IPS-NIHi11 (cell line): ENCODE measurements at places on chromosomes 1 and 21.

- no peak for DNase-seq
Measured at GRCh38 chr1:226671277-226671676, 67.8 kb downstream of the ITPKB start.

- no peak for DNase-seq
Measured at GRCh38 chr1:19776287-19776686, 23.4 kb downstream of the TMCO4 start.

DNA sequence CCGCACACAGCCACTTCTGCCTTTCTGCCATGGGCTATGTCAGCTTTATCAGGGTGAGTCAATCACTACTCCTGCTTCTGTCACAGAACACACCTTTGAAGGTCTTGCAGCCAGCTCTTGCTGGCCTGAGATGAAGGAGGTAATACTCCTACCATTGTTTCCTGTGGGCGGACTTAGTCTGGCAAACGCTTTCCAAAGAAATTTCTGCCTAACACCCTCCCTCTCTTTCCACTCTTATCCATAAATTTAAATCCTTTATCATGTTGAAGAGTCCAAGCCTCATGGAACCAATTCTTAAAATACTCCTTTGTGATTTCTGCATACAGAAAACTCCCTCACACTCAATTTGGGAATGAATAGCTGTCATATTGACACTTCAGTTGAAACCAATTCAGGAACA lies 633.1 kb upstream of the CHRM3 start:
- DNase-seq, result peak; percentile 28

DNA sequence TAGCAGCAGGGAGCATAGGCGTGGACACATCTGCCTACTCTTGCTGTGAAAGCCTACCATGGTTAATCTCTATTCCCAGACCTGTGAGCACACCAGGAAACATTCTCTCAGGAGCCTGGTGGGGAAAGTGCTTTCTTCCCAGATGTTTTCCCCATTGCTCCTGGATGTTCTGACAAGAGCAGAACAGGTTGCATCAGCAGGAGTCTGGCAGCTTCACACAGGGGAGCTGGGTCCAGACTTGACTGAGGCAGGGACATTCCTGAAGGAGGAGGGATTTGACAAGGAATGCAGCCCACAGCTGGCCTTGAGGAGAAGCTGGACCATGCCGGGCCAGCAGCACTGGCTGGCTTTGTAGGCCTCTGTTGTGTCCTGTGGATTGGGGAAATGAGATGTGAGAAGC lies 21.0 kb upstream of the ARTN start:
- DNase-seq, result peak; percentile 64

GRCh38 chr1:154729031-154729442 lies 121.1 kb upstream of the ADAR start:
- DNase-seq, result no peak

- no peak for DNase-seq
Measured at GRCh38 chr21:46077674-46078101, 20.2 kb upstream of the COL6A2 start.

DNA sequence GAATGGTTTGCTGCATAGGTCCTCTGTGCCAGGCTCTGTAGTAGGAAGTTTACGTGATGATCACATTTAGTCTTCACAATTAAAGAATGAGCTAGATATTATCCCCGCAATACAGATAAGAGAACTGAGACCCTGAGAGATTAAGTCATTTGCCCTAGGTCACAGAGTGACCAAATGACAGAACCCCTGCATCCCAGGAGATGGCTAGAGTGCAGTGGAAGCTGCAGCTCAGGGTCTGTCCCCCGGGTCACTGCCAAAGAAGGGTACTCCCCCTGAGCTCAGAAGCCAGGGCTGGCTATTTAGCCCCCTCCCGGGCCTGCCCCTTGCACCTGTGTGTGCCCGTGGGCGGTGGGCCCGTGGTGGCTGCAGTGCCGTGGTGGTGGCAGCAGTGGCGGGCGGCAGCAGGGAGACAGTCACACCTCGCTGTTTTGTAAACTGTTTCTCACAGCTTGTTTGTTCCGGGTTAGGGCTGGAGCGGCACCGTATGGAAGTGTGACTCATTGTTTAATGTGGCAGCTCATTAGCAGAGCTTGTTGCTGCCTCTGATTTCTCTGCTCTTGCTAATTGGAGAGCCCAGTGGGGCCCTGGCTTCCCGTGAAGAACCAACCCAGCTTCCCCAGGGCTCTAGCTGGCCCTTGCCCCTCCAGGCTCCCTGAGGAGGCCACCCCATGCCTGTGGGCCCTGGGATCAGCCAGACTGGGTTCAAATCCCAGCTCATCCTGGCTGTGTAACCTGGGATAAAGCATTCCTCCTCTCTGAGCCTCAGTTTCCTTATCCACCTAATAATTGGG lies 19.3 kb upstream of the FOXO6 start:
- DNase-seq, result no peak

DNA sequence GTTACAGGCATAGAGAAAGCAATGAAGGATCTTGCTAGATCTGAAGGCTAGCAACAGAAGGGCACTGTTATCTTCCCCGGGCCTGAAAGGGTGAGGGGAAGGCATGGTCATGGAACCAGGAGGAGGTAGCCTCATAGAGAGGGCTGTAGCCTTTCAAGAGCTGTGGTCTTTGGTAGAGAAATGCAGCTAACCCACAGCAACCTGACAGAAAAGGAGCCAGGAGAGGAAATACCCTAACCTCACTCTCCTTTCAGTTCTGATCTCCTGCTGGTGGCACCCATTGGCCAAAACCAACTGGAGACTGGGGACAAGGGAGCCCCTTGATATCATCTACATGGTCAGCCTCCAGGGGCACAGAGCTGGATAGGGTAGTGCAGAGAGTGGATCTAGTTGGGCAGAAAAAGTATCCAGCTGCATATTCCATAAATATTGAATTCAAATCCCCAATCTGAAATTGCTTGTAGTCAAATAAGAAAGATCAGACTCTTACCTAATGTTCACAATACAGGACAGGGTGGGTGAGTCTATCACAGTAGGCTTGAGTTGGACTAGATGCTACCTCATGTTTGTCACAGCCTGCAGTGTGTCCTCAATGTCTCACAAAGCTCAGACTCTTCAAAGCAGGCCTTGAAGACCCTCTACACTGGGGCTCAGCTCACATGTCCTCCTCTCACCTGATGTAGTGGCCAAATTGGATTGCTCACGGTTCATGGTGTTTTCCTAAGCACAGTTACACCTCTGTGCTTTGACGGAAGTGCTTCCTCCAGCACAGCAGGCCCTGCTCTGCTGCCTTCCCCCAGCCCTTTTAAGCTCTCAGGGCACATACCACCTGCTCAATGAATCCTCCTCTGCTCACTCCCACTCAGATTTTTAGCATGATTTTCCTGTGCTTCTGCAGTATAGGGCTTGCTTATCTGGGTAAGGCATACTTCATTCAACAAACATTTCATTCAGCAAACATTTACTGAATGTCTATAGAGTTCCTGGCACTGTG lies 74.1 kb upstream of the JUN start:
- peak; percentile 30 for DNase-seq

DNA sequence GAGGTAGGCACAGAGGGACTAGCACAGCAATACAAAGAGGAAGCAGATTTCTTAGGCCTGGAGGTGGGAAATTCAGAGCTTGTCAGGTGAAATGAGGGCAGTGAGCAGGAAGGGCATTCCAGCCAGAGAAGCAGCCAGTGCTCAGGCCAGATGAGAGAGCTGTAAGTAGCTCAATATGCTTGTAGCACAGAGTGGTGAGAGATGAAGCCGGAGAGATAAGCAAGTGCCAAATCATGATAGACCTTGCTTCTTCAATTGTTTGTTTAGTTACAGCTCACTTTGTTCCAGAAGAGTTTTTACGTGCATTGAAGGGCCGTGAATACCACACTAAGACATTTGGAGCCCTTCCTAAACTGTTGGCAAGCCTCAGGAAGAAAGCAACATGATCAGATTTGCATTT lies 42.0 kb upstream of the ADAMTS1 start:
- DNase-seq, result no peak

DNA sequence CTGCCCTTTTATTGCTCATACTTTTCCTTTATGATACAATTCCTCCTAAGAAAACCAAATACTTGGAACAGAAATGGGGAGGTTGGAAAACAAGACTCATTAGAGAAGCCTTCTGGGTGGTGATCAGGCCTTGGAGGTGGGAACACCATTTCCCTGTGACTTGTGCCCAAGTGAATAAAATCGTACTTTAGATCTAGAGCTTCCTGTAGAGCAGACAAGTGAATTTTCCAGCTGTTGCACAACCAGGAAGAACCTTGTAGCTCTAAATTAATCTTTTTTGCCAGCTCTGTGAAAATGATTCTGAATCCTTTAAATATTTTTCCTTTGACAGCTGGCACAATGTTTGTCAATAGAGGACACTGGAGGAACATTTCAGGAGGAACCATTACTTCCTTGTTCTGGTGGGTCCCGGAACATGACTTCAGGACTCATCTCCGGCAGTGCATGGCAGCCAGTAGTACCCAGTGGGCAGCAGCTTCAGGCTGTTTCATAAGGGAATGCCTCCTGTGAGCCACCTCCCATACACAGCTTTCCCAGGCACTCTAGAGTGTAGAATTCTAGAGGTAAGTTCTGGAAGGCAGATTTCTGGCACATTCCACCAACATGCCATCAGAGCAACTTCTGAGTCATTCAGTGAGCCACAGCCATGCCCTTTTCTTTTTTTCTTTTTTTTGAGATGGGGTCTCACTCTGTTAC lies 5.5 kb upstream of the SNAPIN start:
- no peak for DNase-seq

- no peak for DNase-seq
Measured at GRCh38 chr21:33478182-33478581, 1.6 kb downstream of the TMEM50B start.
